Activated CD4-positive, alpha-beta memory T cell treated with anti-CD3 and anti-CD28 coated beads, Interleukin-2, amount 10 ng/mL, durations not matched to agents 7 days and 5 days (primary cell): ENCODE measurements at places on chromosomes 1 and 21.
A peak's percentile ranks its signal among the peaks of the same experiment; 100 is the strongest.

- H3K4me3 ChIP-seq = no peak overlapping the region
- H3K36me3 ChIP-seq = no peaks in the 10 kb centered on the region
- peaks cover 2% of the 10 kb centered on the region for H3K27me3 ChIP-seq
- no peak for DNase-seq
- no peak overlapping the region for H3K27ac ChIP-seq
These were observed 98.9 kb downstream of the TRABD2B start for GRCh38 chr1:47898133-47898845.

GRCh38 chr1:21736876-21737275, 46.1 kb downstream of the USP48 start:
- no peaks in the 10 kb centered on the region for H3K27me3 ChIP-seq
- peaks cover 30% of the 10 kb centered on the region for H3K36me3 ChIP-seq
- no peak for DNase-seq
- H3K27ac ChIP-seq = no peak overlapping the region

DNA sequence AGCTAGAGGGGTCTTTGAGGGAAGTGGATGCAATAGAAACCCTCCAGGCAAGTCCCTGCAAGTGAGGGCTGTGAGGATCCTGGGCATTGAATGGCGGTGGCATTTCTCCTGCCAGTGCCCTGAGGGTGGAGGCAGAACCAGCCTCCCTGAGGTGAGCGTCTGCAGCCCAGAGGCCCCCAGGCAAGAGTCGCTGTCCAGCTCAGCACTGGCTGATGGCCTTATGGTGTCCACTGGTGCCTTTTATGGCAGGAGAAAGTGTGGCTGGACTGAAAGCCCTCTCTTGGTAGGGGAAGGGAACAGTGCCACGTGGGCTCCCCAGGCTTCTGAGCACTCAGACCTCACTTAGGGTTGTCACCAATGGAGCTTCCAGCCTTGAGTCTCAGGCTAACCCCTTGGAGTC, 77.3 kb downstream of the SH3BGR start:
- no peak for DNase-seq
- H3K27ac ChIP-seq = no peak overlapping the region
- H3K27me3 ChIP-seq = peaks cover under 1% of the 10 kb centered on the region

DNA sequence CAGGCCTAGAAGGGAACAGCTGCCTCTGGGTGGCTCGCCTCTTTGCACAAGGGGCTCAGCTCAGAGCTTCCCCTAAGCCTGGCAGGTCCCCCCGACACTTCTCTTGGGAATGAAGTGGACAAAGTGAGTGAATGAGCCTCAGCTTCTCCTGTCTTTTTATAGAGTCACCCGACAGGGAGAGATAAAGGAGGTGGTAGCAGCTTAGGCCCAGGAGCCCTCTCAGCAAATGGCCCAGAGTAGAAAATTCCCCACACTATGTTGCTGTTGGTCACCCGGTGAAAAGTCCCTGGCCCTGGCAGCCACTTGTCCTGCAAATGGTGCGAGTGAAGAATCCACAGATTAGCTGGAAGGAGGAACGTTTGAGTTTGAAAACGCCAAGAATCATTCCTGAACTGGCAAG, 2.4 kb downstream of the CLDN14 start:
- DNase-seq = no peak
- H3K4me1 ChIP-seq = peaks cover 6% of the 10 kb centered on the region
- H3K27me3 ChIP-seq = peaks cover 9% of the 10 kb centered on the region

DNA sequence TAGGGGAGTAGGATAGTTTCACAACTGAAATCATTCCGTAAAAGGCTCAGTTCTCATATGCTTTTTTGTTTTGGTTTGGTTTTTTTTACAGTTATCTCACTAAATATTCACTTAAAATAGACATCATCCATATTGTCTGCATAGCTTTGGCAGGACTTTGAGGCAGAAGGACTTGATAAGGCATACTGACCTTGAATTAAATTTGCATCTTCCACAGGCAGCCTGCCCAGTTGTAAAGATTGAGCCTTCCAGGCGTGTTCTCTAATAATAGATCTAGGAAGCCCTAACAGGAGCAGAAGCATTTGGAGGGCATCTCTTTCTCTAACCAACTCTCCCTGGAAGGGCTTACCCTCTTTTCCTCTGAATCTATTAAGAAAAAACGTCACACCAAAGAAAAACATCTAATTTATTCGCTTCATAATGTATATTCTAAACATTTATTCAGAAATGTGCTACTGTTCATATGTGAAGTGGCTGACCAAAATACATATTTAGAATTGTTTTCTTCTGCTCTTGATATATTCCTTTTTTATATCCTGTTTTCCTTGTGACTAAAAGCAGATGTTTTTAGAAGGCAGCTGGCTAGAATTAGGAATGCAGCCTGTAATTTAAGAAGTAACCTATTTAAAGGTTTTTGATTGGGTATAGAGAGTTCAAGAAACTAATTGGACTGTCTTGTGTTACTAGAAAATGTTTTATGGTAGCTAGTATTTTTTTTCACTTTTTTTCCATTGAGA, 20.2 kb downstream of the DESI2 start:
- H3K4me1 ChIP-seq = no peaks in the 10 kb centered on the region
- no peaks in the 10 kb centered on the region for H3K27me3 ChIP-seq
- H3K4me3 ChIP-seq = no peak overlapping the region

- no peak overlapping the region for H3K4me3 ChIP-seq
- no peaks in the 10 kb centered on the region for H3K36me3 ChIP-seq
- no peaks in the 10 kb centered on the region for H3K4me1 ChIP-seq
- H3K27me3 ChIP-seq = peaks cover 3% of the 10 kb centered on the region
These were observed 16.7 kb upstream of the VSIG8 start for GRCh38 chr1:159879136-159879535.

- H3K4me1 ChIP-seq = no peaks in the 10 kb centered on the region
- no peaks in the 10 kb centered on the region for H3K27me3 ChIP-seq
- no peak for DNase-seq
- H3K4me3 ChIP-seq = no peak overlapping the region
These were observed 188.2 kb downstream of the KAZN start for GRCh38 chr1:14786681-14787080.

GRCh38 chr1:97942161-97943123, 21.6 kb upstream of the DPYD start:
- H3K36me3 ChIP-seq = peaks cover 8% of the 10 kb centered on the region
- no peaks in the 10 kb centered on the region for H3K27me3 ChIP-seq
- peak overlapping the region; percentile 72 for H3K4me3 ChIP-seq
- peaks cover 46% of the 10 kb centered on the region for H3K4me1 ChIP-seq
- H3K27ac ChIP-seq = peak overlapping the region; percentile 82
